ENCODE measurements at places on chromosomes 13 and 19.

DNA sequence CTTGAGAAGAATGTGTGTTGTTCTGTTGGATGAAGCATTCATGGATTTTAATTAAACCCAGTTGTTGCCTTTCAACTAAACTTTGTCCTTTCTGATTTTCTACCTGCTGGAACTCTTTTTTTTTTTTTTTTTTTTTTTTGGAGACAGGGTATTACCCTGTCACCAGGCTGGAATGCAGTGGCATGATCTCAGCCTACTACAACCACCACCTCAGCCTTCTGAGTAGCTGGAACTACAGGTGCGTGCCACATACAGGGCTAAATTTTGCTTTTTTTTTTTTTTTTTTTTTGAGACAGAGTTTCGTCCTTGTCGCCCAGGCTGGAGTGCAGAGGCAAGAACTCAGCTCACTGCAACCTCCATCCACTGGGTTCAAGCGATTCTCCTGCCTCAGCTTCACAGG, 6.9 kb downstream of the ZNF791 start:
- no peak for DNase-seq

DNA sequence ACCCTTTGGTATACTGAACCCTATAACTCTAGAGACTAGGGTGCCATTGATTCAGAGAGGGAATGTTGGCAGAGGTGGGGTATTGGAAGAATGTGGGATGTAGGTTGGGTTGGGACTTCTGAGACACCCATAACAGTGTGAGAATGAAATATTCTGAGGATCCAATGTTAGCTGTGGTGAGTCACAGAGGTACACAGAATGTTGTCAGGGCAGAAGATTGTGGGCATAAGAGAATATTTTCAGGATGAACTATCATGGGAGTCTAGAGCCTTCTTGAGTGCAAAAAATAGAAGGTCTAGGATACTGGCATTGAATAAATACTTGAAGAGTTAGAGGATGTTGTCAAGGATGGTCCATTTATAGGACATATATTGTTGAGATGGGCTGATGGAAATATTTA, 9.0 kb downstream of the KLK13 start:
- DNase-seq = no peak

DNA sequence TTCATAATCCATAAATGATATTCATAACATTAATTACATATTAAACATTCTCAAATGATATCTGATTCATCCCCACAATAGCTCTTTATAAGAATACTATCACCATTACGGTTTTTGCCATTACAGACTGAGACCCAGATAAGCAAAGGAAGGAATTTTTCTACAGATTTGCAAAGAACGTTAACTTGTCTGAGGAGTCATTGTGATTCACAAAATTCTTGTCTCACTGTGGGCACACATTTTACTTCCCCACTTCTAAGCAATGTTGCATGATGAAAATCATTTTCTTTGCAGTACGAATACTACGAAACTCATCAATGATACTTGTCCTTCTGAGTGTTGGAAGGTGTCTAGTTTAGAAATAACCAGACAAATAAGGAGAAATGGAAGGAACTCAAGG, 70.1 kb downstream of the NALCN start:
- DNase-seq = no peak

GRCh38 chr19:28400953-28401671, 811.8 kb downstream of the UQCRFS1 start:
- no peak for DNase-seq

DNA sequence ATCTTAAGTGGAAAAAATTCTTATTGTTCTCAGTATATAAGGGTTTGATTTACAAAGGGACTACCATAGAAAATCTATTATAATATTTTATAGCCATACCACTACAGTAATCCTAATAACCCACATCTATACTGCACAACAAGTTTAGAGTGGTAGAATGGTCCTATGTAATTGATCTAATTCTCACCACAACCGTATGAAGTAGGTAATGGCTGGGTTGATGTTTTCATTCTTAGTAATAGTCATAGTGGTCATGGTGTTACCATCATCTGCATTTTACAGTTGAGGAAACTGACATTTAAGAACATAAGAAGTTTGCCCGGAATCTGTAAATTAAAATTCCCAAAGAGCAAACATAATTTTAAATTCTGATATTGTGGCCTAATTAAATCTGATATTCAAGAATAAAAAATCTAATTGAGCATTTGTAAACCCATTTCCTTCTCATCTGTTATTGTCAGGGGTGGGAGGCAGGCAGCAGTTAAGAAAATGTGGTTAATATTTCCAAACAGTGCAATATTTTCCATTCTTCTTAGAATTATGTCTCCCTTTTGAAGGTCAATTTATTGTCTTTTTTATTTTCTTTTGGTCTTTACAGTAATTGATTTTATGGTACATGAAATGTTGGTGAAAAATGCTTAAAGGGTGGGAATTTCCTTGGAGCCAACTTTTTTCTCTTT, 65.6 kb downstream of the DHRS12 start:
- DNase-seq = no peak

- DNase-seq = peak; percentile 37
These were observed 3.1 kb downstream of the ABHD17A start for GRCh38 chr19:1882089-1882785.

- DNase-seq = no peak
These were observed 3.5 kb upstream of the SLC1A5 start for GRCh38 chr19:46791944-46792343.

DNA sequence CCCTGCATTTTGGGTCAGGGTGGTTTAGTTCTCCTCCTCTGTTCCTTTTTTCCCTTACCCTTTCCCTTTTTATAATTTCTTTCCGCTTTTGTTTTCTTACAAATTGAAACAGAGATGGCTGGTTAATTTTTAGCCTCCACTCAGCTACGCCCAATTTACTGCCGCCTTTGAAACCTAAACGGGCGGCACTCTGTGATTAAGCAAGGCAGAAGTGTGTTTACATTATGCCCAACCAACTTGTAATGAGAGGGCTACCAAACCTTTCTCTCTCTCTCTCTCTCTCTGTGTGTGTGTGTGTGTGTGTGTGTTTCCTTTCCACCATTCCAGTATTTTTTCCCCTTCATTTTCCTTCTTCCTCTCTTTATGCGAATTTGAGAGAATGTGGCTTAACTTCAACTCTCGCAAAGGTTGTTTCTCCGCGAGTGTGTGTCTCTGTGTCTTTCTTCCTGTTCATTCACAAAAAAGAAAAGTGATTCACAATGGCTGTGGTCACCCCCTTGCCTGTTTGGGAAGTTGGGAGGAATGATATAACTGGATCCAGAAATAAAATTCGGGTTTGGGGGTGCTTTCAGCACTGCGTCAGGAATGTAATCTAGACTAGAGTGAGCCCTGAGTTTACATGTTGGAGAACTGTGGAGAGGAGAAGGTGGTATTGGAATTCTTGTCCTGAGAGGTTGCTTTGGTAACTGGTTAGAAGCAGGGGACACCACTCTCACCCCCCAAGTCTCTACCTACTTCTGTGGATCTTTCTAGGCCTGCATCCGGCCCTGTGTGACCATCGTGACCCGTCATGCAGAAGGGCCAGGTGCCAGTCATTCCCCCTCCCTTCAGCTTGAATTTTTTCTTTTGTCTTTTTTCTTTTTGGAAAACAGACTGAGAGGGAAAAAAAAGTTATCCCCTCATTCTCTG, 31.4 kb downstream of the NFIX start:
- no peak for DNase-seq

DNA sequence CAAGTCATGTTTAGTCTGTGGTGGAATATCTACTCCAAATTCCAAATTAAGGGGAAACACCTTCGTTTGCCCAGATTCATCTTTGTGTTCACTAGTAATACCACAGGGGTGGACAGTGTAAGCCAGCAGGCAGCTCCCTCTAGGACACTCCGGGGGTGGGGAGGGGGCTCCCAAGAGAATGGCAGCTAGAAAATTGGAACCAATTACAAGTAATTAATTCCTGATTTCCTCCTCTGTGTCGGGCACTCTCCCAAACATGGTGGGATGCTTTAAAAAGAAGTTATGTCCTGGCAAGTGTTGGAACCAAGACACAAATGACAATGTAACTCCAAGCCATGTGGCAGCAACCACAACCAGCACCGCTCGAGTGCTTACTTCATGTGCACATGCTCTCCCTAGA, 5.9 kb downstream of the COL4A1 start:
- DNase-seq = no peak

DNA sequence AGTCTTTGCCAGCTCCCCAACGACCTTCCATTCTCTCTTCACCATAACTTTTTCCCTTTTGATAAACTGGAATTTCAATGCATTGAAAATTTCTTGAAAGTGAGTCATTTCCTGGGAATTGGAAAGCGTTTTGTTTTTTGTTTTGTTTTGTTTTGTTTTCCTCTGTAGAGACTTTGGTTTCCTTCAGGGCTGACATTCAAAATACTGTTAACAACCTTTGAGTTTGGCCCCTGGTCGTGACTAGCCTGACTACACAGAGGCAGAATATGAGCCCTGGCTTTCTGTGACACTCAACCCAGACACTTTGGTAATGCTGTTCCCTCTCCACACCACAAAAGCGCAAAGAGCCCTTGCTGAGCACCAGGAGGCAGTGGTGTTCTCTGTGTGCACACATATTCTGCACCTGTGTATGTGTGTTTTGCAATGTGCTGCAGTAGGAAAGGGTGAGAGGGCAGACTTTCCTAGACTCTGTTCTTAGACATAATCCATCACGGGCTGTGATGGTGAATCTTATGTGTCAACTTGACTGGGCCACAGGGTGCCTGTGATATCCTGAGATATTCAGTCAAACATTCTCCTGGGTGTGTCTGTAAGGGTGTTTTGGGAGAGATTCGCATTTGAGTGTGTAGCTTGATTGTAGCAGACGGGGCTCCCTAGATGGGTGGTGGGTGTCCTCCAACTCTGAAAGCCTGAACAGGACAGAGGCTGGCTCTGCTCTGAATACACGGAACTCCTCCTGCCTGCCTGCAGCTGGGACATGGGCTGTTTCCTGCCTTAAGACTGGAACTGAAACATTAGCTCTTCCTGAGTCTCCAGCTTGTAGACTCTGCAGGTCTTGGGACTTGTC, 29.5 kb upstream of the ANKRD10 start:
- no peak for DNase-seq

- DNase-seq = peak; percentile 61
These were observed 120.6 kb upstream of the GPR12 start for GRCh38 chr13:26881154-26881553.

GRCh38 chr13:72194523-72194922, 327.5 kb upstream of the DACH1 start:
- peak; percentile 23 for DNase-seq

GRCh38 chr19:30590596-30591229, 218.5 kb downstream of the ZNF536 start:
- DNase-seq = peak; percentile 29

- no peak for DNase-seq
These were observed 38.9 kb downstream of the IRS2 start for GRCh38 chr13:109747524-109747923.

DNA sequence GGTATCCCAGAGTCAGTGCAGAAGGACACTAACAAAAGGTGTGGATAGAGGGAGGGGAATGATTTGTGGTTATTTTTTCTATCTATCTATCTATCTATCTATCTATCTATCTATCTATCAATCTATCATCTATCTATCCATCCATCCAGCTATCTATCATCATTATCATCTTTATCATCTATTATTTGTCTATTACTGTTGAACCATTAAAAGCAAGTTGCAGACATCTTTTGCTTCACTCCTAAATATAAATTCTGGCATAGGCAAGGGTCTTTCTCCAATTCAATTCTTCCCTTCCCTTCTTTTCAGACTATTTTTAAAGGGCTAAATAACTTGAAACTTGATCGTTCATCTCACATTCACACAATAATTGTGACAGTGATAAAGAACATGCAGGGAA, 10.0 kb upstream of the LYPD5 start:
- DNase-seq = no peak

GRCh38 chr13:51325837-51326236, 13.7 kb upstream of the SERPINE3 start:
- DNase-seq = no peak

- DNase-seq = peak; percentile 89
These were observed 767 bp downstream of the ABCA7 start for GRCh38 chr19:1040476-1041271.

DNA sequence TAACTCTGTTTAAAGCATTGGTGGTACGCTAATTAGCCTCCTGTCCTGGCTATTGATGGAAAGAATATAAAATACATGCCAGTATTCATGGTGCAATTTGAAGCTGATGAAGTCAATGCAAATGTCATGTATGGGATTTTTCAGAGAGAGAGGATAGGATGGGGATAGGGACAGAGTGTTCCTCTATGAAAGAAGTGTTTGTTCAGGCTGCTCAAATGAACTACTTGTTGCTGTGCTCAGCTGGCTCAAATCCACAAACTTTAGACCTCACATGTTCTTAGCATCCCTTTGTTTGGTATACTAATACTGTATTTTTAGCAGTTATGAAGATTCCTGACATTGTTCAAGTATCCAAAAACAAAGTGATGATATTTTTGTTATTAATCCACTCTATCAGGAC, 116.5 kb downstream of the SLITRK1 start:
- no peak for DNase-seq

DNA sequence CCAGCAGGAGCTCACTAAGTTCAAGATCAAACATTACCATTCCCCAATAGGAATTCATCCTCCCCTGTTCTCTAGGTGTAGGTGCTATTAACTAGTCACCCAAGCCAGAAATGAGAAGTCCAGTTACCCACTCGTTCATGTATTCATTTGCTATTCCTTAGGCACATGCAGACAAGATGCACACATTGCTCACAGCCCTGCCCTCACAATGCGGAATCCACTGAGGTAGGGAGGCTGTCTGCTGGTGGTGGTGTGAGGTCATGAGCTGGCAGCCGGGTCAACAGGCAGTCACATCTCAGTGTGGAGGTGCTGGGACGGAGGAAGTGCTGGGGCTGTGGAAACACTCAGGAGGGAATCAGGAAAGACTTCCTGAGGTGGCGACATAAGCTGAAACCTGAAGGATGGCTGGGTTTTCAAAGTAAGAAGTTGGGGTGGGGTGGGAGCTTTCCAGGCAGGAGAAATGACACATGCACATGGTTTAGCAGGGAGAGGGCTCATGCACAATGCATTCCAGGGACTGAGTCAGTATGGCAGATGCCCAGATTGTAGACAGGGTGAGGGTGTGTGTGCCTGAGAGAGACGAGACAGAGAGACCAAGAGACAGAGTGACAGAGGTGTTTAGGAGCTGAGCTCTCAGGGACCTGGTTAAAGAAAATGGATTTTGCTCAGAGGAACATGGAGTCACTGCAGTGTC, 117.6 kb downstream of the USP12 start:
- DNase-seq = no peak

DNA sequence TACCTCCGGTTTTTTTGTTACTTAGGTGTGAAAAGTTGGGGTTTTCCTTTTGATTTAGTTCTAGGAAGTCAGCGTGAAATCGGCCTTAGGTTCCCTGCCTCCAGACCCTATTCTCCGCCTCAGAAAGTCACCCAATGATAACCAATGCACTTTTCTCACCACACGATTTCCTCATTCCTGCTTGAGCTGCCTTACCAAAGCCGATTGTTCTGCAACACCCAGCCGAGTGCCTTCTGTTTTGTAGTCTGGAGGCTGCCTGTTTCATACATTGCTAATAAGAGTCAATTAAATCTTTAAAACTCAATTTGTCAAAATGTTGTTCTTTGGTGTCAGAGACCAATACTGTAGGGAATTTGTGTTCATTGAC, 39.7 kb downstream of the GJA3 start:
- no peak for DNase-seq
